Stimulated activated CD8-positive, alpha-beta memory T cell treated with anti-CD3 and anti-CD28 coated beads, Interleukin-4, amount 100 ng/mL, for 1 hour (primary cell): ENCODE measurements at places on chromosomes 7 and 10.

DNA sequence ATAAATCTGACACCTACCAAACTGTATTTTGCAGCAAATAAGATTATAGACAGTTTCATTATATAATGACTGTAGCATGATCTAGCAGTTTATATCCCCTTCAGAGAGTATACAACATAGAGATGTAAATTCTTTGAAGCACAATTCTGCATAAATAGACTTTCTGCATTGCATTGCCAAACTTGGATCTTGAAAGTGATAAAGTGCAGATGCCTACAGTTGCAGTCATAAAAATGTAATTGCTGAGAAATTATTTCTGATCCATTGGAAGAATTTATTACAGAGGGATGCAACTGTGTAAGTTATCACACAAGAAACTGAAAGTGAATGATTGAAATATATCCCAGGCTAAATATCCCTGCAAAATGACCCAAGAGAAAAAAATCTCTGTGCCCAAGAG, 65.1 kb downstream of the CTNNA3 start:
- DNase-seq: no peak

DNA sequence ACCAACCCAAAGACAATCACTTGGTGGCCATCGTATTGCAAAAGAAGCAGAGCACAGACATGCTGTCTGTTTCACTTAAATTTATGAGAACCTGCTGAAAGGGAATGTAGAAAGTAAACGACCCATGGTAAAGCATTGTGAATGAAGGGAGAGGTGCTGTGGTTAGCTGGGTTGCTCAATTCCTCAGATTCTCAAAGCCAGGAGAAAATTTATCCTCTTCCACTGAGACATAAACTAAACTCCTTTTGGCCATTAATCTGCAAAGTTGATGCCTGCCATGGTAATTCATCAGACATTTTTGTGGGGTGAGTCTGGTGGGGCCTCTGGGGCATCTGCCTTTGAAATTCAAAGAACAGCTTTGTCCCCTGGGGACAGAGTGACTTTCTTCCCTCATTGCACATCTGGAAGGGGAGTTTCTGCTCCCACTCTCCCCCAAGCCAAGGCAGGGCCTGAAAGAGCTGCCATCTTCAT, 951.0 kb downstream of the LRMDA start:
- DNase-seq: no peak

- no peak for DNase-seq
These were observed 46.3 kb downstream of the CNNM1 start for GRCh38 chr10:99375426-99375825.

DNA sequence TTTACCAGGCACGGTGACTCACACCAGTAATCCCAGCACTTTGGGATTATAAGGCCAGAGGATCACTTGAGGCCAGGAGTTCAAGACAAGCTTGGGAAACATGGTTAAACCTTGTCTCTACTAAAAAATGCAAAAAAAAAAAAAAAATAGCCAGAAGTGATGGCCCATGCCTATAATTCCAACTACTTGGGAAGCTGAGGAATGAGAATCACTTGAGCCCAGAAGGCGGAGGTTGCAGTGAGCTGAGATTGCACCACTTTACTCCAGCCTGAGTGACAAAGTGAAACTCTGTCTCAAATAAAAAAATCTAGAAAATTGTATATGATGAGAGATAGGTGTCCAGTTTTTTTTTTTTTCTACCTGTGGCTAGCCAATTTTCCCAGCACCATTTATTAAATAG, 578.2 kb downstream of the ANKRD7 start:
- DNase-seq: no peak

- no peak for DNase-seq
These were observed 250.6 kb downstream of the C7orf25 start for GRCh38 chr7:42661312-42661711.
